ENCODE measurements at places on chromosomes 16 and 17.

DNA sequence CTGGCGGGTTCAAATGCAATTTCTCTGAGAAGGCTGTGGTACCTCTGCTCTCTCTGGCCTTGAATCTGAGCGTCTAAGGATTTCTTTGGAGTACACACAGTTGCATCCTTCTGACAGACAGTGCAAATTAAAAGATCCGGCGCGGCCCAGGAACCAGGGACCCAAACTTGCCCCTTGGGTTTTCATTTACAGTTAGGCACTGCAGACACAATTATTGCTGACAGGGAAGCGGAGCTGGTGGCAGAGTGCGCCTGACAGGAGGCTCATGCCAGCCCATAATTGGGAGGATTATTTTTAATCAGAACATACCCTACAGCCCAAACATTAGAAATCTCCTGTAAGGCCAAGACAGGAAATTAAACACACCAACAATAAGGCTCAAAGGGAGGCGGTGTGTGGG, 1023.4 kb upstream of the RBFOX1 start:
- no peak for DNase-seq

DNA sequence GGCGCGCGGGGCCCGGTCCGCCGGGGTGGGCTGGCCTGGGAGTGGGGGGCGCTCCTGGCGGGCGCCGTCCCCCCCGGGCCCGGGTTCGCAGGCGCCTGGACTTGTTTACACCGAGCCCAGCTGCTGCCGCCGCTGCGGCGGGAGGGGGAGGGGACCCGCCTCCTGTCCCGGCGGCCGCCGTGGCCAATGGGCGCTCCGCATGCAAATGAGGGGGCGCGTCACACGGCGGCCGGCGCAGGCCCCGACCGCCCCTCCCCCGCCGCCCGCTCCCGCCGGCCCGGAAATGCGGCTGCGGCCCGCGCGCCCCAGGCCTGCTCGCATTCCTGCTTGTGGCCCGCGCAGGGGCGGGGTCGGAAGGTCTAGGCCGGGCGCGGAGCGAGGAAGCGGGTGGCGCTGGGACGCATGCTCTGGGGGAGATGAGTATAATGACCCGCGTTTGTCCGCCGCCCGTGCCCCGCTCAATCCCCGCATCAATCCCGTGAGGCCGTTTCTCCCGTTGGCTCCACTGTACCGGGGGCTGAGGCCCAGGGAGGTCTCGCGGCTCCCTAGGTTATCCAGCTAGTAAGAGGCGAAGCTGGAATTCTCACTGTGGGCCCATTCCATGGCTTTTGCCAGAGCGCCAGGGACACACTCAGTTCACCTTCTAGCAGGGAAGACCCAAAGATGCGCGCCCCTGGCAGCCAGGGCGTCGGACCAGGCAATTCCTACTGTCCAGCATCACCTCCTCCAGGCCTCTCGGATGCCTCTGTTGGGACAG, at the start of gene YPEL3:
Gene YPEL3 (minus strand): TSS at position 109 of the 757 bp plus-strand sequence. CDS start 731 bp downstream, outside the sequence.
- peak; percentile 91 for DNase-seq

- no peak for DNase-seq
Observed at GRCh38 chr17:55154101-55154500, 110.7 kb upstream of the HLF start.

DNA sequence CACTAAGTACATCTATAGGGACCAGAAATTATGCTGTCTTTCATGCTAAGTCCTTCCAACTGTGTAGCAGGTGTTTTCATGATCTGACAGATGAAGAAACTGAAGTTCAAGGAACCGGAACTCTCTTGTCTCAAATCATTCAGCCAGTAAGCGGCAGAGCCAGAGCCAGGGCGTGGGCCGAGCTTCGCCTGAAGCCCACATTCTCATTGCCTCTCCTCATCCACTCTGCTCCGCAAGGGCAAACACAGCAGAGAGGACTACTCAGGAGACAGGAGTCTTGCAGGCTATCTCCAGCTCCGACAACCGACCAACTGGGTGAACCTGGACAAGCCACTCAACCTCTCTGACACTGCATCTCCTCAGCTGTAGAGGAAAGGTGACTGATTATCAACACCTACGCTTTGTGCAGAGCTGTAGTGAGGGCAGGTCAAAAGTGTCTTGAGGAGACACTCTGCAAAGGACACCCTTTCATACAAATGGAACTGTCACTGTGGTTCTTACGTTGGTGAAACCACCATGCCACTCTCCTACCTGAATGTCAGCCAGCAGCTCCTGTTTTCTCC, 72.9 kb downstream of the CYTH1 start:
- DNase-seq = peak; percentile 72

DNA sequence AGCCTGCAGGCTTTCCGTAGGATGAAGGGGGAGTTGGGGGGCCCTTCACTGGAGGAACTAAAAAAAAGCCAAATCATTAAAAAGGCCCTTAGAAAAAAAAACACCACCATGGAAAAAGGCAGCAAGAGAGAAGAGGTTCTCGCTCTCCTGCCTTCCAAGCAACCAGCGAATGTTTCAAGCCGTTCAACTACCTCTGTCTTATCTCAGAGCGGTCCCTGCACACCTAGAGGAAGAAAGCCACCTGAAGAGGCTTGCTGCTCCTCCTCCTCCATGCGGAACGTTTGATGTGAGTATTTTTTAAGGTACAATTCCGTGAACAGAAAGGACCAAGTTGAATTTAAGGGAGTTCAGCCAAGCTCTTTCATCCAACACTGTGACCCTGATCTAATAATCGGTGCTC, 9.2 kb downstream of the NXN start:
- DNase-seq = peak; percentile 27

GRCh38 chr16:86748652-86749051, 170.3 kb downstream of the FOXL1 start:
- DNase-seq = no peak
